ENCODE measurements at places on chromosomes 2 and 18.

DNA sequence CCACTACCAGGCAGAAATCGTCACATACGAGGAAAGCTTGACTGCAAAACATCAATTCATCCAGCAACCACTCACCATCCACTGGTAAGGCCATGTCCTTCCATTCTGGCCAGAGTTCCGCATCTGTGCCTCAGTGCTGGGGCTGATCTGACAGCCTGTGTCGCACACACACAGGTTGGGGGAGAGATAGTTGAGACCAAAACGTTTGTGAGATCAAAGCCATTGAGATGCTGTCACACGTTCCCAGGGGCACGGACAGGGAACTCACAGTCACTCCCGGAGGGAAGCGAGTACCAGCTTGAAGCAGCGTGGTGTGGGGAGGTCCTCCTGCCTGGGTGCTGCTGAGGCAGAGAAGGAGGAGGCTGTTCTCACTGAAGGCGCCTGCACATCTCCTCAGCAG is 458.5 kb upstream of the SALL3 start:
- no peak for DNase-seq

GRCh38 chr18:48186131-48186766 is 222.9 kb downstream of the ZBTB7C start:
- DNase-seq: no peak

GRCh38 chr18:57542812-57543427 is 43.6 kb downstream of the FECH start:
- DNase-seq: no peak

- DNase-seq: no peak
These were observed 126.7 kb upstream of the LTBP1 start for GRCh38 chr2:32820088-32820487.

DNA sequence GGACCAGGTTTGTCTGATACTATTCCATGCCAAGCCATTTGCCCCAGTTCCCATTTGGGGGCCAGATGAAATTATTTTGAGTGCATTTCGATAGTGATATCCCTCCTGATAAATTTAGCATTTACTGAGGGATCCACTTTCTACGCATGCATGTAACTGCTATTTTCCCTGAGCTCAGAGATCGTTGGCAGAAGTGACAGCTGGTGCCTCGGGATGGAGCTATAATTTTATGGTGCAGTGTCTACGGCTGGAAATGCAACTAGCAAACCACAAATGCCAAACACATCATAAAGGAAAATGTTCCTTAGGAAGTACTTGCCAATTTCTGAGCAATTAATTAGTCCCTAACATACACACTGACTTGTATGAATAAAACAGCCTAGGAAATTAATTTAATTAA is 254.8 kb downstream of the SLC8A1 start:
- no peak for DNase-seq

GRCh38 chr18:44846450-44846849 is 165.8 kb downstream of the SETBP1 start:
- no peak for DNase-seq

Measured in stimulated activated naive CD4-positive, alpha-beta T cell treated with Interleukin-2 at 50 U/mL for 16 hours (primary cell).